Stimulated activated CD4-positive, alpha-beta T cell treated with anti-CD3 and anti-CD28 coated beads, Interleukin-15, amount 100 ng/mL, for 1 hour (primary cell): ENCODE measurements at places on chromosomes 4 and X.

DNA sequence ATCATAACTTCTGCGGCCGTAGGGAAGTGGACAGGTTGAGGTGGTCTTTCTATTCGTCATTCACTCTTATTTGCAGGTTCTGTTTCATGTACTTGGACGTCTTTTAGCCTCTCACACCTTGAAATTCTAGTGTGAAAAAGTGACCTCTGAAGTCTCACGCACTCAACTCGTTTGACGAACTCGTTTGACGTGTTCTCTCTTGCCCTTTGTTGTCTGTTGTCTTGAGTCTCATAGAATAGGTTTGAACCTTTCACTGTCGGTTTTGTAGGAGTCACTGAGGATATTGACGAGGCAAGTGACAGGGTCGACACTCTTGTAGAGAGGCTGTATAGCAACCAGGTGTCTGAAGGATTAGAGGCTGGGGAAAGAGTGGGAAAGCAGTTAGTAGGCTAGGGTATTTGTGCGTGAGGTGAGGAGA lies 1.1 kb upstream of the PGRMC2 start:
- DNase-seq, result no peak

- no peak for DNase-seq
These were observed 69.4 kb upstream of the CLDN34 start for GRCh38 chrX:9897761-9898161.

- DNase-seq, result no peak
These were observed 60.0 kb downstream of the HS3ST1 start for GRCh38 chr4:11368701-11369115.

GRCh38 chr4:52948057-52948423 lies 85.9 kb downstream of the RASL11B start:
- DNase-seq, result no peak

GRCh38 chr4:17238633-17239032 lies 273.3 kb downstream of the QDPR start:
- no peak for DNase-seq

DNA sequence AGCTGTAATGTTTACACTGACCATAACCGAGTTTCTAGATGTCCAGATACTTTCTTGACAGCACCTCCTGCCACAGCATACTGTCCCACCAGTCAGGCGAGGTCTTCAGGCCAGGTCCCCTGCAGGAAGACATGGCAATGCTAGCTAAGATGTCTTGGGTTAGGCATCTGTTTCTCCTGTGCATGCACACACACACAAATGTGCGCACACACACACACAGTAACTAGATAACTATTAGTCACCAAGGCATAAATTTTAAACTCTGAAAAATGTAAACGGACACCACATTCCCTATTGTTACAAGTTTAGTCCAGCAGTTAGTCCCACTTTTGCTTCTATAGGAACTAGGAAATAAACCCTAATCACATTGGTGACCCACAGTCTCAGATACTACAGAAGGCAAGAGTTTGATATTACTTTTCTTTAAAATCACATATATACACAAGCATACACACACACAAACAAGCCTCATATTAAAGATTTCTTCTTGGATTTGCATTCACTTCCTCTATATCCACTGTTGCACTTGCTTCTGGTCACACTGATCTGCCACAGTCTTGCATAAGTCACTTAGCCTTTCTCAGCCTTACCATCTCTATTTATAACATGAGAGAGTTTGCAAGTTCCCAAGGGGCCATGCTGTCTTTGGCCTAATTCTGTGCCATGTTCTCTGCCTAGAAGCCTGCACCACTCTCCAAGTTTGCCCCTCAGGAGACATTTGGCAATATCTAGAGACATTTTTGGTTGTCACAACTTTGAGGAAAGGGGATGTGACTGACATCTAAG lies 32.2 kb downstream of the IL21 start:
- no peak for DNase-seq
